ENCODE measurements at places on chromosomes 6 and 20.

DNA sequence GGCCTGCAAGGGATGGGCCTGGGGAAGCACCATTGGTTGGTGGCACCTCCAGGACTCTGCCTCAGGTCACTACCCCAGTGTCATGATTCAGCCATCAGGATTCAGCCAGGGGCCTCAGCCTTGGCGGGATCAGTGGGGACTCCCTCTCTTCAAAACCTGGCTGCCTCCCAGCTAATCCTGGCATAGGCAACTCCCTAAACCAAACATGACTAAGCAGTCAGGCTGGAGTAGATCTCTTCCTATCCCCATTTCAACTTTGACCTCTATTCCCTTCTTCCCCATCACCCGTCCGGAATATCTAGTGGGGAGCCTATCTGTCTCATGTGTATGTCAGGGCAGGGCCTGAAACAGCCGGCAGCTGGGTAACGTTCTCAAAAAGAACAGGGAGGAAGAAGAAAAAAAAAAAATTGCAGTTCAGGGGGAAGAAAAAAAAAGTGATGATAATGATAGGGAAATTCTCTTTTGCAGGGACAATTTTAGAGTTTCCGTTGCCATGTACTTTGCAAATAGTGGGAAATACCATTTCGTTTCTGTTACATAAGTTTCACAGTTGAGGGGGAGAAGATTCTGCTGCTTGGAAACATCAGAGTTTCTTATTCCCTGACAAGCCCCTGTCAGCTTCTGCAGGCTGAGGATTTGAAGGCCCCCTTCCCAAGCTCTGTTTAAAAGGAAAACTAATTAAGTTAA is 4.1 kb upstream of the PREX1 start:
- DNase-seq: peak; percentile 64

DNA sequence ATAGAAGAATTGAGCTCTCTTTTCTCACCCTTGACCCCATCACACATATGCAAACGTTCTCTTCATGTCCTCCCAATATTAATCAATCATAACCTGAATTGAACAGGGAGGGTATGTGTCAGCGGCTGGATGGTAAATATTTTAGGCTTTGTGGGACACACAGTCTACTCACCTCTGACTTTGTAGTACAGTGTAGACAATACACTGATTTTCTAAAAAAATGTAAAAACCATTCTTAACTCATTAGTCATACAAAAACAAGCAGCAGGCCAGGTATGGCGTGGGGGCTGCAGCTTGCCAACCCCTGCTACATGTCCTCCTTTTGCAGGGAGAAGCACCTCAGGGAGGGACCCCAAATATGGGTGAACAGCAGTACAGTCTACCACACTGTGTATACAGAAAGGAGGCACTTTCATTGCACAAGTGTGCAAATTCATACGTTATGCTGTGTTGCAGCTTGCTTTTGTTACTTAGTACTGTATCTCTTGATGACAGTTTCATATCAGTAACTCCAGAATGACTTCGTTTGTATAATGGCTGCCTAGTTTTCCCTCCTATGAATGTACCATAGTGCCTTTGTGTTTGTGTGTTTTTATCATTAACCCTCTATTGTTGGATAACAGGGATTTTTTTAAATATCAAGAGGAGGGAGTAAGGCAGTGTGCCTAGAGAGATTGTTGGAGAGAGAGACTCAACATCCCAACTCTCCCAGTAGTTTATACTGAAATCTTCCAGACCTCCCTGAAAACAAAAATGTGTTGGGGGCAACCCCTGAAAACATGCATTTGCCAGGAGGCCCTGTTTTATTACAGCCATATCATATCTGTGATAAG is 214.3 kb downstream of the ZMYND8 start:
- no peak for DNase-seq

DNA sequence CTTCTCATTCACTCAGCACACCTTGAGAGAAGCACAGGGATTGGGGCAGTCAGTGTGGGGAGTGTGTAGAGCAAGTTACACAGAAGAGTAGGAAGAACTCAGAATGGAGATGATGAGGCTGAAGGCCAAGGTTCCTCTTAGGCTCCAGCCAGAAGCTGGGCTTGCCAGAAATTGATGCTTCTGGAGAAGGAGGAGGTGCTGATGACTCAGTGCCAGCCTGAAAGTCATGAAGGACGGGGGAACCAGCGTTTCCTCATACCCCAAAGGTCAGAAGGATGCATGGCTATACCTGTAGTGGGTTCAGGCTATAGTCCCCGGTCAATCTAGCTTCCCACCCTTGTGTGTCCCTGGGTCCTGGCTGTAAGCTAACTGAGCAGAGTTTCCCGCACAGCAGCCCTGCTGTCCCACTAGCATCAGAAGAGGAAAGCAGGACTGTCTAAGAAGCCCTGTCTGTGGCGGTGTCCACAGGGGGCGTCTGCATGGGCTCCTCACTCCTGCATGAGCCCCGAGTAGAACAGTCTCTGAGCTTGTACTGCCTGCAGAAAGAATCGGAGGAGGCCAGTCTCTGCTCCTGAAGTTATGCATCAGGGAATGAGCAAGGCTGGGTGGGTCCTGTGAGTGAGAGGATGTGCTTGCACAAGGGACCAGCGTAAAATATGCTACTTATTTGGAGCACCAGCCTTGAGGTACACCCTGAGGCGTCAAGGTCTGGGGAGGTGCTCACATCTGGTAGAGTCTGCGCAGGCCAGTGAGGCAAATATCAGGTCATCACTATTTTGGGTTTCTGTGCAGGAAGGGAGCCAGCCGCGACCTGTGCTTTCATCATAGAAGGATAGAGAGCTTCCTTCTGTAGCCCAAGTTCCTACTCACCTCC is 148.5 kb downstream of the MRPL14 start:
- DNase-seq: no peak

GRCh38 chr20:40156600-40157317 is 532.3 kb downstream of the MAFB start:
- DNase-seq: no peak

DNA sequence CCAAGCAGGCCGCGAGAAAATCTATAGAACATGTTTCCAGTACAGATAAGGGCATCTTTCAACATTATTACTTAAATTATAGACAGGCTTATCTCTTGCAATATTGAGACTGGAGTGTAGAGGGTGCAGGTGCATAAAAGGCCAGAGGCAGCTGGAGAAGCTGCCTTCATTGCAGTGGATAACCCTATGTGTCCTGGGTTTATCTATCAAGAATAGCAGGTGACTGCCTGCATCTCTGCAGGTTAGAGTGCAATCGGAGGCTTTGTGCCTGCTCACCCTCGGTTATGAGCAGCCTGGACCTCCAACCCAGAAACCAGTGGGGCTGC is 28.7 kb upstream of the ECI2 start:
- DNase-seq: no peak

DNA sequence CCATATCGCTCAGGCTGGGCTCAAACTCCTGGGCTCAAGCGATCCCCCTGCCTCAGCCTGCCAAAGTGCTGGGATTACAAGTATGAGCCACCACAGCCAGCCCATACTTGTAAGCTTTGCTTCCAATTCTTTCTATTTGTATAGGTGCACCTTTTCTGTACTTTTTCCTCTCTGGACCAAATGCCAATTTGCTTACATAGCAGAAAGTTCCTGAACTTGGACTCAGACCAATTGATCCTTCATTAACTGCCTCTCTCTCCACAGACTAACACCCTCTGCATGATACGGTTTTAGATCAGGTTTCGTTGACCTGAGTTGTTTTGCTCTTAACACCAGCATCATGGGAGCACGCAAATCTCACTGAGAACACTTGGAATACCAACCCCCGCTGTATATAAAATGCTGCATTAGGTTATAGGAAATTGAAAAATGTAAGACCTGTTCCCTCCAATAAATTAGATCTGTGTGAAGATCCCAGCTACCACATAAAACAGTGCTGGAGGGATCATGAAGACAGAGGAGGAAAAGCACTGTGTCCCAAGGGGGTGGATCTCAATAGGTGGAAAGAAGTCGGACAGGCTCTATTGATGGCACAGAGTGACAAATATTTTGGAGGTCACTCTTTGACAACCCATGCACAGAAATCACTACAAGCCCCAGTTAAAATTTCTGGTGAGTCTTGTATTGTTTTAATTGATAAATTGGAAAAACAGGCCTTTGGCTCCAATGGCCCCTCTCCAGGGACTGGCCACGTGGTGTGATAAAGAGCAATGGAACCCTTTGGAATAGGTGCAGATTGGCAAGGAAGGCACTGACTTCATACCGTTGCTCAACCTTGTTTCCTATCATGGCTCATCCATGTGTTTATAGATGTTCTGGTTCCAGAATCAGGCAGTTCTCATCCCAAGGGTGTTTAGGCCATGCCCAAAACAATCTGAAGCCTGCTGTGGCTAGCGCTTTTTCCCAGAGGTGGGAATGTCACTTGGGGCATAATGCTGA is 51.2 kb downstream of the ISM1 start:
- no peak for DNase-seq

- no peak for DNase-seq
Observed at GRCh38 chr6:88848870-88849269, 114.5 kb downstream of the RNGTT start.

DNA sequence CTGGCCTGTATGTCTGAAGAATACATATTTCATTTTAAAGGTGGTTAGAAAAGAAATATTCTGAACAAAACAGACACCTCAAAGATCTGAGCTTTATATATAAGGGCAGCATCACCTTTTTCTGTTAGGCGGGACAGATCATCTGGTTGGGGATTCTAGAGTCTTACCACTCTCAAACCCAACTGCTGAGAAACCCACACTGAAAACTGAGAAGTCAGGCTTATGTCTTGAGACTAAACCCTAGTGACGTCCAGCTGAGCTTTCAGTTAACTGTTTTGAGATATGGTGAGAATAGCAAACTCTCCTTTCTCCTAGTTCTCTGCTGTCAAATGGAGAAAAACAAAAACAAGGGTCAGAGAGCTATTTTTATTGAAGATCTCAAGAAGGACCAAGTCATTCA is 63.7 kb upstream of the CCN6 start:
- no peak for DNase-seq

DNA sequence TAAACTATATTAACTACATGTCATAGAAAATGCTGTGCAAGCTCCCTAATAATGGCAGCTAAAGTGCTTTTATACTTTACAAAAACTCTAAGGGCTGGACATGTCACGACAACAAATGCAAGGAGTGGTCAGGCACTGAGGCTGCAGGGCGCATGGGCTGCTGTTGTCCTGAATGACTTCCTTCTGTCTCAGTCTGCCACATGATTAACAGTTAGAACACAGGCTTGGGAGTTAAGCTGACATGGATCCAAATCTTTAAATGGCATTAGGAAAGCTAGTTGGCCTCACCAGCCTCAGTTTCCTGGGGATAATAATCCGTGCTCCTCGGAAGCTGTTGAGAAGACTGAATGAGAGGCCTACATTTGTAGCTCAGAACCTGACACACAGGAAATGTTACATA is 57.4 kb downstream of the PREP start:
- no peak for DNase-seq

GRCh38 chr6:14506656-14507246 is 389.2 kb downstream of the CD83 start:
- DNase-seq: no peak

- DNase-seq: no peak
Observed at GRCh38 chr6:4943716-4944115, 60.1 kb downstream of the RPP40 start.

DNA sequence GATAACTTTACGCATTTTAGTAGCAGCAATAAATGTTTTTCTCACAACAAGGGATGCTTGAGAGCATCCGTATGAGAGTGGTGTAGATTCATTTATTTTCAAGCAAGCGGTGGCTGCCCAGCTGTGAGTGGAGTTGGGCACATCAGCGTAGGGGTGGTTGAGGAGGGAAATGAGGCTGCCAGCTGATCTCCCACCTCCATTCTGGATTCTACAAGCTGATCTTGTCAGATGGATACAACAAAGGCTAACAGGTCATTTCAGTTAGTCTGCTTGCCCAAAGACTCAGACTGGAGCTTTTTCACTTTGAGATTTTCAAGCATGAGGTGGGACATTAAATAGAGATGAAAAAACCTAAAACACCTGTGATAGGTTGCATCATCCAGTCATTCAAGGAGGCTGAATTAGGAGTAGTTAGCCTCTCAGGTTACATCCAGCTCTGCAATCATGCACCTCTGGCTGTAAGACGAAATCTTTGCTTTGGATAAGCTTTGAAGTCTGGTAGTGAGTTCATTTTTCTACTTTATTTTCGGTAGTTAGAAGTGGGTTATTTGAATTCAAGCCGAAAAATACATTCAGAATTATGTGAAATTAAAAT is 1.9 kb upstream of the BACH2 start:
- no peak for DNase-seq

GRCh38 chr6:22892452-22892851 is 323.1 kb downstream of the HDGFL1 start:
- peak; percentile 96 for DNase-seq

GRCh38 chr6:97066056-97066455 is 141.5 kb downstream of the KLHL32 start:
- no peak for DNase-seq

- DNase-seq: no peak
Observed at GRCh38 chr20:21100578-21101452, 5.3 kb downstream of the LINC00237 start.

DNA sequence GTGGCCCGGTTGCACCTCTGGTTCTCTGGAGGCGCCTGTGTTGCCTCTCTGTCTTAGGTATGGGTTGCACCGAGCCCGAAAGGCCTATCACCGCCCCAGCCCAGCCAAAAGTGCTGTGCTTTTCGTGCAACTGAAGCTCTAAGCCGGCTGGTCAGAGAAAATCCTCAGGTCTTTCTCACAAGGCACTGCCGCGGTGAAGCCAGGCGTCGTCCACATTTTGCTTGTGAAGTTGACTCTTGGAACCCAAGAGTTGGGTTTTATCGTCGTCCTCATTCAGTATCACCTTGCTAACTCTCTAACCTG is 726 bp upstream of the EMILIN3 start:
- no peak for DNase-seq

DNA sequence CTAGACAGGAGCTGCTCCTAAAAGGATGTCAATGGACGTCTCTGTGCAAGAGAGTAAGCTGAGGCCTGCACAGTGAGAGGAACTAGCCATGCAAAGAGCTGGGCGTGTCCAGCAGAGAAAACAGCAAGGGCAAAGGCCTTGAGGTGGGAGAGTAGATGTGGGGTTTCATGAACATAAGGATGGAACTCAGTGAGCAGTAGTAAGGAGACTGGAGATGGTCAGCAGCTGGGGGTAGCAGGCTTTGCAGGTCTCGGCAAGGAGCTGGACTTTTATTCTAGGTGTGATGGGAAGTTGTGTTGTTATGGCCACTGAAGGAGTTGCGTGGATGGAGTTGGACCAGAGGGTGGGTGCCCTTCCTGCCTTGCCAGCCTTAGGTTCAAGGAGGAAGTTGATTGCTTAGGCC is 90.7 kb upstream of the SIRPA start:
- DNase-seq: no peak

GRCh38 chr20:8656335-8656734 is 412.6 kb upstream of the PLCB4 start:
- DNase-seq: peak; percentile 37

DNA sequence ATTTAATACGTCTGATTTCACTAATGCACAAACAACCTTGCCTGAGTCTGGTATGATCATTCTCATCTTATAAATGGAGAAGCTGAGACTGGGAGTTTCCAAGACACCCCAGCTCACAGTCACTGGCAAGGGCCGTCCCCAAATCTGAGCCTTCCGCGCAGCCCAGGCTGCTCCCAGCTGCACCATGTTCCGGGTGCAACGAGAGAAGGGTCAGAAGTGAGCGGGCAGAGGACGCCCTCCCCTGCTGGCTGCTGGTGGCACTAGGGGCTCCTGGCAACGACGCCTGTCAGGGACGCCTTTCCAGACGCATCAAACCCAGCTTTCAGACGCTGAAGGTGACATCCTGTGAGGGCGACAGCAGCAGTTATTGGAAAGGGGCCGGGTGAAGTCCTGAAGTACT is 115.3 kb upstream of the PROKR2 start:
- DNase-seq: no peak
